ENCODE measurements at places on chromosomes 7 and 10.

DNA sequence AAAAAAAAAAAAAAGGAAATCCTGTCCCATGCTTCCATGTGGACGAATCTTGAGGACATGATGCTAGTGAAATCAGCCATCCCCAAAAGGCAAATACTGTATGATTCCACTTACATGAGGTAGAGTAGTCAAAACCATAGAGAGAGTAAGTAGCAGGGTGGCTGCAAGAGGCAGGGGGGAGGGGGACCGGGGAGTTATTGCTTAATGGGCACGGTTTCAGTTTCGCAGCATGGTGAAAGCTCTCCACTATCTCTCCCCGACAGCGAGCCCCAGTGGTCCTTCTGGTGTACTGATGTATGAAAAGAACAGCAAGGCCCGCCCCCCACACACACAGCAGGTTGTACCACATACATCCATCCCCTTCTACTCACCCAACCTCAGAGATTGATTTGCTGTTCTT, 32.8 kb downstream of the NOD1 start:
- DNase-seq = peak; percentile 57

GRCh38 chr10:5284311-5285057, 80.3 kb upstream of the UCN3 start:
- DNase-seq = no peak

DNA sequence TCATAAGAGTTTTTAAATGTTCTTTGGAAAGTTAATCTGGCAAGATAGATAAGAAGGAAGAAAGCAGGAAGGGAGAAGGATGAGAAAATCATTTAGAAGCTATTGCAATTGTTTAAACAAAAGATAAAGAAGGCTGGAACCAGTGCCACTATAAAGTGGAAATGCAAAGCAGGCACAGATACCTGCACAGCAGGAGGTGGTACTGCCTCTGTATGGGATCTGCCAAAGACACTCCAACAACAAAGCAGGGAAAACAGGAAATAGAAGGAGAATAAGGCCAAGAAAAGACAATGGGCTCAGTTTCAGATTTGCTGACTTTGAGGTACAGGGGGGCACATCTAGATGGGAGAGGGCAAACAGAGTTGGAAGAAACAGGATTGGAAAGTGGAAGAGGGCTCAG, 138.6 kb downstream of the PPP1R17 start:
- no peak for DNase-seq

- no peak for DNase-seq
These were observed 170.1 kb downstream of the EBF3 start for GRCh38 chr10:129793996-129794395.

- DNase-seq = no peak
These were observed 265.4 kb upstream of the SLC26A5 start for GRCh38 chr7:103711413-103711812.

DNA sequence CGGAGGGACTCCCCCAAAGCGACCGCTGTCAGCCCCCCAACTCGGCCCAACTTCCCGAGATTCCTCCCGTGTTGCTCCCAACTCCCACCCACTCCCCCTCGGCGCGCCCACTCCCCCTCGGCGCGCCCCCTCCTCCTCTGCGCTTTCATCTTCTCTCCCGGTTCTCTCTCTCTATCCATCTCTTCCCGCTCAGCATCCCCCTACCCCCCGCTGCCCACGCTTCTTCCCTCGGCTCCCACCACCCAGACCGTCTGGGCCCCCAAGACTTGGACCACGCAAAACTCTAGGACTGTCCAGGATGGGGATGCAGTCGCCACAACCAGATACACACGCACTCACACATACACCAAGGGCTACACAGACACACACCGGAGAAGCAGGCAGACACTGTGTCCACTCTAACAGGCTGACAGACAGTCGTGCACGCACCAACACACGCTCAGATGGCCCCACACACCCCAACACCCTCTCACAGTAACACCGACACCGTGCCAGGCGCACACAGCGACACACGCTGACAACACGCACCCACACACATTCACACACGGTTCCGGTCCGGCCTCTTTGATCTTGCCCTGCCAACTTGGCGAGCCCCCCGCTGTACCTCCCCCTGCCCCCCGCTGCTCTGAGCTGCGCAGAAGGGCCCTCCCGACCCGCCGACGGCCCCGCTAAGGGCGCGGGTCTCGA, 1.1 kb downstream of the GRID1 start:
- no peak for DNase-seq

- DNase-seq = no peak
These were observed 317.4 kb downstream of the BMPER start for GRCh38 chr7:34222722-34223121.

DNA sequence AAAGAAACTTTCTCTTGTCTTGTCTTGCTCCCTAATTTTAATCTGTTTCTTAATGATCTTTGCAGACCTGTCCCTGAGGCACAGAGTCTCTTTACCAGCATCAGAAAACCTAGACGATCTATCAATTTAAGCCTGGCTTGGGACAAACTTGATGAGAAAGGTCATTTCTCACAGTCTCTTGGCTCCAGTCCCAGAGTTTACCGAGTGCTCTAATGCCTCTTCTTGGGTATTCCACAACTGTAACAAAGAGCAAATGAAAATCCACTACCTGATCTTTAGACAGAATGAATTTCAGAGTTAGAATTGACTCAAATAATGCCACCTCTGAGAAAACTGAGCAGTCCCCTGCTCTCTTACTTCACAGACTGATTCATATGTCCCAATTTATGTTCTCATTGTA, 106.4 kb upstream of the DNAJB12 start:
- no peak for DNase-seq

- no peak for DNase-seq
These were observed 205.8 kb upstream of the HDAC9 start for GRCh38 chr7:18289788-18290187.

GRCh38 chr7:47536661-47537611, 45.0 kb downstream of the TNS3 start:
- DNase-seq = no peak

DNA sequence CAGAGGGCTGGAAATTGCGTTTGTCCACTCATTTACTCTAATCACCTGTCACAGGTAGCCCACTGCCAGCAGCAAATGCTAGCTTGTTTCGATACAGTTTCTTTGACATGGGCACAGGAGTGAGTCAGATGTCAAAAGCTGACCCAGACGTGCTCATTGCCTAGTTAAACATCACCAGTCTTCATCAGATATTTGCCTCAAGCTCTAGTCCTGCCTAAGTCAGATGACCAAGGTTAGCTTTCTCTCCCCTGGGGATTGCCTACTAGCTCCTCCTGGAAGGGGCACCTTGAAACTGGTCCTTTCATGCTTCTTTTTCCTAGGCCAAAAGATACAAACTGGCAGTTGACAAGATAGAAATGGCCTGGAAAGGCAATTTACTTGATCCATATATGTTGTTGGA, 35.2 kb downstream of the GPAM start:
- DNase-seq = no peak

DNA sequence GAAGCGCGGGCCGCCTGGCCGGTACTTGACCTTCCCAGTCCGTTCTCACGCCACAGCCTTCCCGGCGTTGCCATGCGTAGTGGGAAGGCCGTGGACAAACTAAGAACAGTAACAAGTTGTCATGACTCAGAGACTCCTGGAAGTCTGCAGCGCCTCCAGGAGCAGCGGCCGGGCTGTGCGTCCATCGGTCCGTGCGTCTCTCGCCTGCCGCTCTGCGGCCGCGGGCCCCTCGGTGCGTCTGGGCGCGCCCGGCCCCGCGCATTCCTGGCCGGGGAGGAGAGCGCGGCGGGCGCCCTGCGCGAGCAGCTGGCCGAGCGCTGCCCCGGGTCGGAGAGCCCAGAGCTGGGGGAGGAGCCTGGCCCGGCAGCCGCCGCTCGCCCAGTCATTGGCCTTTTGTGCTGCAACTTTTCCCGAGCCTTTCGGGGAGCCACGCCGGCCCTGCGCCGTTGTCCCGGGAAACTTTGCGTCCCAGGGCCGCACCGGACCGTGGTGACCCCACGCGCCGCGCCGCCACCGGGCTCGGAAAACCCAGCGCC, 123.7 kb downstream of the TACC2 start:
- DNase-seq = no peak

GRCh38 chr10:72688208-72688651, 3.7 kb upstream of the MCU start:
- no peak for DNase-seq

DNA sequence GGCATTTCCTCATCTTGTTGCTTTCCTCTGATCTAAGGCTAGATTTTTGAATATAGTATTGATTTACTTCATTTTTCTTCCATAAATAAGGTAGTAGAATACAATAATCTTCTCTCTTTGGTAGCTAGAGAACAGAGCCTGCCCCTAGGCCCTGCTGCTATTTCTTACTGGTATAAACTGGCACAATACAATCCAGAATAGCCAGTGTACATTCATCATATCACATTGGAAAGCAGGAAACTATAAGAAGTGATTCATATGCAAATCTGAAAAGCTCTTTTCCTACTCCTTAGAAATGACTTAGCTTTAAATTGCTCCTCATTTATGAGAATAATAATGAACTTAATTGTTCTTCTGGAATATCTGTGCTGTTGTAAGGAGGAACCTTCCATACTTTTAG, 100.2 kb downstream of the KCND2 start:
- no peak for DNase-seq

DNA sequence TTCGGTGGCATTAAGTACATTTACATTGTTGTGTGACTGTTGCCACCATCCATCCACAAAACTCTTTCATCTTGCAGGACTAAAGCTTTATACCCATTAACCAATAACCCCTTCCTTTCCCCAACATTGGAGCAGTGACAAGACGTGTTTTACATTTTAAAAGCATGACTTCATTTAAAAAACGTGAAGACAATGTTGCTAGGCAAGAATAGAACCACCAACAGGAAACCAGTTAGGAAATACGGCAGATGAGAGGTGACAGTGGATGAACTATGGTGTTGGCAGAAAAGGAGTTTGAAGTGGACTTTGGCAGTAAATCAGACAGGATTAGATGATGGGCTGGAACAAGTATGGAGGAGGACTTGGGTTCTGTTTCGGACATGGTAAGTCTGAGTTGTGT, 17.0 kb downstream of the TMEM236 start:
- no peak for DNase-seq

DNA sequence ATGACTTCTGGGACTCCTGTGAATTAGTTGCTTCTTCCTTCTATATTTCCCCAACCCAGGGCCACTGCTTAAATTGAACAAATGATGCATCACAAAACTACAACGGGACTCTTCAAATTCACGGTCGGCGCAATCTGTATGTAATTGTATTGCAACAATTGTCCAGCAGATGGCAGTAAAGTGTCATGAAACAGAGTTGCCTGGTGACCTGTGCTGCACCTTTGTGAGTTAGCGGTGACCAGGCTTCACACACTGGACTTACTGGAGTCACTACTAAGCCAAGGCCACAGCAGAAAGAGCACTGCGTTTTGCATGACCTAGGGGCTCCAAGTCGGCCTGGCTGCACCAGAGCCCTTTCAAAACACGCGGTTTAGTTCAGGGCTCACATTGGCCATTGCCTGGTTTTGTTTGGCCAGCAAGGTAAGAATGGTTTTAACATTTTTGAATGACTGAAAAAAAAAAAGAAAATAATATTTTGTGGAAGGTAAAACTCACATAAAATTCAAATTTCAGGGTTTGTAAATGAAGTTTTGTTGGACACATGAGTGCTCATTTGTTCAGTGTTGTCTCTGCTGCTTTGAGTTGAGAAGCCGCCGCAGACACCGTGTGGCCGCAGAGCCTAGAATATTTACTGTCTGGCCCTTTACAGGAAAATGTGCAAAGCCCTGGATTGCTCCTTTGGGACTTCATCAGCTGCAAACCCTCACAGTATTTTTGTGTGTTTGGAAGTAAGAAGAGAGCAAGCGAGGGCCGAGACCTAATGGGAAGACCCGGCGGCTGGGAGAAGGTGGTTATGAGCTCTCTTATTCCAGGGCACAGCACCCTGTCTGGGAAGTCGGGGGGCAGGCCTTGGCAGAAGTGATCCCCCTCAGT, 23.2 kb upstream of the ZNF32 start:
- peak; percentile 62 for DNase-seq

GRCh38 chr7:93414574-93414973, 159.9 kb downstream of the CALCR start:
- no peak for DNase-seq

- DNase-seq = no peak
These were observed at the start of gene PRSS1 for GRCh38 chr7:142749218-142749993. PRSS1 (plus strand) TSS chr7:142749472; CDS start chr7:142749485, 13 bp downstream.

DNA sequence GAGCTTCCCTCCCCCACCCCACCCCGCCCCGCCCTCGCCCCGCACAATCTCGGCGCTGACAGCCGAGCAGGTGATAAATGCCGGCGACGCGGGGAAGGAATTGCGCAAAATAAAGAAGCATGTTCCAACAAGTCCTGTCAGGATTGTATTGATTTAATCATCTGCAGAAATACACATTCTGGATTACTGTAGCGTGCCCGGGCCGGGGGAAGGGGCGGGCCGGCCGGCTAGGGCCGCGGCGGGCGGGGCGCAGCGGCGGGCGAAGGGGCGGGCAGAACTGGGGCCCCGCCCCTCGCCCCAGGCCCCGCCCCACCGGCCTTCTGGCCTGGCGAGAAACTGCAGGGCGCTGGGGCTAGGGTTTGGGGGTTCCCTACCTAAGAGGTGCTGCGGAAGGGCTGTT, 88.9 kb upstream of the PAX2 start:
- no peak for DNase-seq

GRCh38 chr10:44939691-44940401, 19.8 kb upstream of the RASSF4 start:
- DNase-seq = no peak

DNA sequence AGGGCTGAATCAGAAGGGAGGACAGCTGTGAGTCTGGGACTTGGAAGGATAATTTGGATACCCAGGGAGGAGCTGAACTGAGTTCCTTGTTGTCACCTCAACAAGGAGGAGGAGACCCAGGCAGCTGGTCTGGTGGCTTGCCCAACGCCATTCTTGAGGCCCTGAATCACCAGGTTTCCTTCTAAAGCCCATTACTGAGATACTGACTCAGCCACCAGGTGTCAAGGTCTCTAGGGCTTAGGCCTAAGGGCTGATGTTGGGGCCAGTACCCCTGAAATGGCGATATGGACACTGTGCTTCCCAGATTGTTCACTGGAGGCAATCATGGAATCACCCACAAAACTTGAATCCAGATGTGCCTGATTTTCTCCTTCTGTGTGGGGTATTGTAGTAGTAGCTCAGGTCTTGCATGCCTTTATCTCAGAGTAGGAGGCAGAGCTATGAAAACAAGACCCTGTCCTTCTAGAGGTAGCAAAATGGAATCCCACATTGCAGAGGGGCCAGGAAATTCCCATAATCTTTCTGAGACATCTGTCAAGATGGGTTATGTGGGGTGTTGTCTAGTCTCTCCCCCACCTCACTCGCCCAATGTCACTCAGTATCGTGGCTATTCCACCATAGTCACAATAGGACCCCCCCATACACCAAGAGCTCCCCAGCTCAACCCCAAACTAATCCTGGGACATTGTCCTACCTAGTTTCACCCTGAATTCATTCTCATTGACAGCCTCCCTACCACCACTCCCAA, 1.8 kb upstream of the ATG9B start:
- DNase-seq = no peak
